NCI-H510A treated with DMSO at 0.1 percent for 48 hours (cell line): ENCODE measurements at places on chromosomes 7 and 10.

- no peak for DNase-seq
These were observed 8.7 kb downstream of the INMT start for GRCh38 chr7:30760514-30761213.

DNA sequence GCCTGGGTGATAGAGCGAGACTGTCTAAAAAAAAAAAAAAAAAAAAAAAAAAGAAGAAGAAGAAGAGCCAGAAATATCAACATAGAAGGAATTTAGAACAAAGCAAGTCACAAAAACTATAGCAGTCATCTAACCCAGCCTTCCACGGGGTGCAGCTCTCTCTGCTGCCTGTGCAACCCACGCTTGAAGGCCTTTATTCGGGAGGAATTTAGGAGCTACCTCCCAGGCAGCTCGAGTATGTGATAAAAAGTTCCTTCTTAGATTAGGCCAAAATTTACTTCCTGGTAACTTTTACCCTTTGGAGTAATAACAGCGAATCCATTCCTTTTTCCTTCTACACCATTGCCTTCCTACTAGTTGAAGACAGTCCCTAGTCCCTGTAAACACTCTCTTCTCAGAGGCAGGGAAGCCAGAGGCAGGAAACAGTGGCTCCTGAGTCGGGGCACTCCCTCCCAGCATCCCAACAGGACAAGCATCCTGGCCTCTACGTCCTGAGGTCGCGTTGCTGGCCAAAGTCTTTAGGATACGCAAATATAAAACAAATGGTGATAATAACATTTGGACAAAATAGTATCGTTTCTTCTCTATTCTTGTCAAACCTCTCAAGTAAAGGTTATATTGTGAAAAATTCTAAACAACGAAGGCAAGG lies 109.3 kb upstream of the KMT2C start:
- DNase-seq: no peak

DNA sequence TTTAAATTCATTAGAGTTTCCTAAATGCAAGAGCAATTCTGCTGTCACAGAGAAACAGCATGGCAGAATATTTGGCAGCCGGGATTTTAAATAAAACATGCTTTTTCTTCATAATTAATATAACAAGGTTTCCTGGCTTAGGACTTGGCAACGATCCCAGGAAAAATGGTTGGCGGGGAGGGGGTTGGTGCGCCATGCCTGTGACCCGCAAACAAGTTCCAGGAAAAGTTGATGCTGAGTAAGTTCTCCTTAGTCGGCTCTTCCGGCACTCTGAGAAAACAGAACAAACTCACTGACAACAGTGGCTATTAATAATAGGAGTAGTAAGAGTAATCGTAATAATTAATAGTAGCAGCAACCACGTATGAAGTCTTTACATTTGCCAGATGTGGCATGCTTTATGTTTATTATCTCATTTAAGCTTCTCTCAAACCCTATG lies 4.6 kb downstream of the HABP2 start:
- no peak for DNase-seq

DNA sequence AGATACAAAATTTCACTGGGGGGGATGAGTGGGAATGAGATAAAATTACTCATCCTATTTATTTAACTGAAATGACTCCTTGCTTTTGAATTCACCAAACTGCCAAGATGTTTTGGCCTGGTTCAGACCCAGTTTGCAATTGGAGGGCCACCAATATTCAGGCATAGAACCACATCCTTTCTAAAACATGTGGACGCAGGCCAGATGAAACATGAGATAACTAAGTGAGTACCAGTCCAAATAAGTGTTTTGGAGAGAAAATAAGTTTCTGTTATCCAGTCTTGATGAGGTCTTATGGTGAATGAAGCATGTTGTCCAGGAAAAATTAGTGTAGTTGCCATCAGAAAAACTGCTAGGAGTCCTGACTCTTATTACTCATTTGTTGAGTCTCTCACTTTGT lies 36.3 kb upstream of the PDK4 start:
- DNase-seq: no peak

DNA sequence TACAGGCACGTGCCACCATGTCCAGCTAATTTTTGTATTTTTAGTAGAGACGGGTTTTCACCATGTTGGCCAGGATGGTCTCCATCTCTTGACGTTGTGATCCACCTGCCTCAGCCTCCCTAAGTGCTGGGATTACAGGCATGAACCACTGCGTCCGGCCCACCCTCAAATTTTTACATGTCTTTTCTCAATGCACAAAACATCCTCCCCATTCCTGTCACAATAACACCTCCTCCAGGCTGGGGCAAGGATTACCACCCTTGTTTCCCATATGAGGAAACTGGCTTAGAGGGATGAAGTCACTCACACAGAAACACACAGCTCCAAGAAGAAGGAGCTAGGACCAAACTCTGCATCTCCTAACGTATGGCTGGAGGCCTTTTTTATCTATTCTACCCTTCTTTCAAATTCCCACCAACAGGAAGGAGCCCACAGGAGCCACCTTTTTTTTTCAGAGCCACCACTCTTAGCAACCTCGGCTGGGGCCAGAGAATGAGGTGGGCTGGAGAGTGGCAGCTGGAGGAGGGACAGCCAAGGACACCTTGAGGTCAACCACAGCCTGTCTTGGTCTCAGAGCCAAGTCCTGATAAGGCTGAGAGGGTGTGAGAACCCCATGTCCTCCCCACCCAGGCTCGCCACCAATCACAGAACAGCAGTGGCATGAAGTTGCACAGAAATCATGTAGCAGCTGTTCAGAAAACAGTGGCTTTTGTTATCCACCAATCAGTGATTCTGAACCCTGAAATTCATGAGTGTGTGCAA lies 113.1 kb upstream of the PDLIM1 start:
- no peak for DNase-seq

DNA sequence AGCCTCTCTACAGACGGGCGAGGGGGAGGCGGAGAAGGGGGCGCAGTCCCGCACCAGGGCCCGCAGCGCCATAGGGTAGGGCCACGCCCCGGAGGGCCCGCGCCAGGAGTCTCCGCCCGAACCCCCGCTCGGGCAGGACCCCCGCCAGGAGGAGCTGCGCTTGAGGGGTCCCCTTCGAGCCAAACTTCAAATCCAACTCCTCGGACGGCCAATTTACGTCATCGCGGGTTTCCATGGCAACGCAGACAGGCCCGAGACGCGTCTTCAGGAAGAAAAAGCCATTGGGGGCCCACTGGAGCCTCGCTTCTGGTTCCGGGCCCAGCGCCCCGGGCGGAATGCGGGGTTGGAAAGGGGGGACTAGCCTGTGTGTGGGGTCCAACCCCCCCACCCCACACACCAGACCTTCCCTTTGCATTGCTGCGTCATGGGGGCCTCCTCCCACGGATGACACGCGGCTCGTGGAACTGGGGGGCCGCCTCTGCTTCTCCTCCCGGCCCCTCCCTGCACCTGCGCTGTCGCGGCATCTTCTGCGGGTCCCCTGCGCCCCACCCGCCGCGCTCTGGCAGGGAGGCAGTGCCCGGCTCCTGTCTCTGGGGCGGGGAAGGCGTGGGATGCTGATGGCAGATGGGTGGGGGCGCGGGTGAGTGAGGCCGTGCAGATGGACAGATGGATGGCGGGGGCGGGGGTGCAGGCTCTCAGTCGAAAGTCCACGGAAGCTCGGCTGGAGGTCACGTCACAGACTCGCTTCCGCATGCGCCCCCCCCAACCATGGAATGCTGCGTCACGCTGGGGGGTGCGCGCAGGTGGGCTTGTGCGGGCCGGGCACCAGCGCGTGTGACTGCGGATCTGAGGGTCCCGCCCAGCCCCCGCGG lies 1.2 kb downstream of the CALY start:
- no peak for DNase-seq

- DNase-seq: no peak
These were observed 537.1 kb upstream of the FOXK1 start for GRCh38 chr7:4144811-4145510.

GRCh38 chr7:22469371-22470143 lies 30.4 kb downstream of the STEAP1B start:
- DNase-seq: peak; percentile 84

DNA sequence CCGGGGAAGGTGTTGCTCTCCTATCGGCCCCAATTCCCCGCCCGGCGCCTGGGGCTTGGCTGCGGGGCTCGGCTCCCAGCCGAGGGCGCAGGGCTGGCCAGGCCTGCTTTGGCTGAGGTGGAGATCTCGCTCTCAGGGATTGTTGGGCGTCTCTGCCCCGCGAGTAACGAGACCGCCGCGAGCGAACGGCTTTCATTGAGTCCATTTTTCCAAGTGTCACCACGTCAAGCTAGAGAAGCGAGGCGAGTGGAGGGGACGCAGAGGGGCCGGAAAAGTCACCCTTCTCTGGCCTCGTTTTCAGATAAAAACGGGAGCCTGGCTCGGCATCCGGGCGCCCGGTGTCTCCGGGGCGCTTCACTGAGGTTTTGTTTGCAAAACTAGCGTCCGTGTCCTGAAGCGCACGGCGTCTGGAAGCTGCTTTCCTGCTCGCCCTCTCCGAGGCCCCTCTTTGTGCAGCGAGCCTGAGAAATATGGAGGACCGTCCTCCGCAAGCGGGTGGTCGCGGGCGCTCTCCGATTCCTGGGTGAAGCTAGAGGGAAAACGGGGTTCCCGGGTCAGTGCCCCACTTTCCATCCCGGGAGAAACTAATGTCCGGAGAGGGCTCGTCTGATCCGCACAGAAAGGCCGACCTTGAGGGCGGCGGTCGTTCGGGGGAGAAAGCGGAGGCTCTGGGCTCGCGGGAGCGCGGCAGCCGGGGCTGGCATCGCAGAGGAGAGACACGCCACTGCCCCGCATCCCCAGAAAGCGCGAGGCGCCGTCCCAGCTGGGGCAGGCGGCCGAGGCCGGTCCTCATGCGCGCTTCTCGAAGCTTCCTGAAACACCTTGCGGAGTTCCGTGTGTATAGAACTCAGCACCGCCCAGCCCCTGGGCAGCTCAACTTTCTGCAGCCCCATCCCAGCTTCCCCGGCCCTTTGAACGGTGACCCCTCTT lies 3.5 kb upstream of the EN2 start:
- no peak for DNase-seq

GRCh38 chr10:107733328-107734130 lies 569.0 kb upstream of the SORCS1 start:
- DNase-seq: no peak

DNA sequence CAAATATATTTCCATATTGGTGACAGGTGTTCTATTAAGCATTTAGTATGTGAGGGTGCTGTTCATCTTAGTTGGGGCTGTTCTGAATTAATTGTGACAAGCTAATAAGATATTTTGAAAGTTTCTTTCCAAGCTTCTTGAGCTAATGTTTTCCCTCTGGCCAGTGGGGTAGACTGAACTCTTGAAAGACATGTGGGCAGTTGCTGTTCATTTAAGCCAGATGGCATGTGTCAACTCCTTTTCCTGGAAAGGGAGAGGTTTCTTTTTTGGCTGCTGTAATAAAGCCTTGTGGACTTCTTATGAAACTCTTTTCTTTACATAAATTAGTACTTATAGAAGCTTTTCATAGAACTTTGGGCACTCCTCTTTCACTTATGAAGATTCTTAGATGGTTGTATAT lies 21.7 kb downstream of the RAB18 start:
- DNase-seq: no peak

DNA sequence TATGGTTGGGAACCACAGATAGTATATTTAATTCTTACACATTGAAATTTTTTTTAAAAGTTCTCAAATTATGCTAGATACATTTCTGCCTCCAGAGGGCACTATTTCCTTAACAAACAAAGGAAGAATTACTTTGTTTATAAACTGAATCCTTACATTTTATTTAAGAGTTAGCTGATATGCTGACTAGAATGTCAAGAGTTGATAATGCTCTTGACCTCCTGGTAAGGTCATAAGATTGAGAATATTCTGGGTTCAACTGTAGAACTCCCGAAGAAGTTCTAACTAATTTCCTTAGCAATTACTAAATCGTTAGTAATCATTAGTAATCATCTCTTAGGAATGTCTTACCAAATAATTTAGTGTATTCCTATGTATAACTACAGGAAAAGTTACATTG lies 95.3 kb upstream of the CYP26C1 start:
- peak; percentile 11 for DNase-seq

GRCh38 chr10:46541735-46542566 lies 14.5 kb downstream of the GPRIN2 start:
- DNase-seq: no peak

GRCh38 chr7:137243741-137244140 lies 99.8 kb downstream of the PTN start:
- DNase-seq: no peak

- peak; percentile 95 for DNase-seq
These were observed 51.8 kb downstream of the PYROXD2 start for GRCh38 chr10:98363220-98363619.

GRCh38 chr7:3892157-3892556 lies 591.1 kb downstream of the SDK1 start:
- no peak for DNase-seq

DNA sequence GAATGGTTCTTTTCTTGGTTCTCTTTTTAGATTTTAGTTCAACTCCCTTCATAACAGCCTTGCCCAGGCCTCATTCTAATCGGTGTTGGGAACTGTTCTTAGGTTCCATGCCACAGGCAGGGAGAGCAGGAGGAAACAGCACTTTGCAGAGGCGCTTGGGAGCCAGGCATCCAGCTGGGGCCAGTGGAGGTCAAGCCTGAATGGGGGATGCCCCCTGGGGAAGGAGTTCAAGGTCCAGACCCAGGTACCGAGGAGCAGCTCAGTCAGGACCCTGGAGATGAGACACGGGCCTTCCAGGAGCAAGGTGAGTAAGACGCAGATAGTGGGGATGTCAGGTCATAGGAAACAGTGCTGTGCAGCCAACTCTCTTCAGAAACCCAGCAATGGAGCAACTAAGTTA lies 4.5 kb downstream of the ZSCAN25 start:
- no peak for DNase-seq

GRCh38 chr7:55065511-55066229 lies 46.9 kb downstream of the EGFR start:
- no peak for DNase-seq

- DNase-seq: no peak
These were observed 1125.0 kb downstream of the TYW1 start for GRCh38 chr7:68121655-68122054.

DNA sequence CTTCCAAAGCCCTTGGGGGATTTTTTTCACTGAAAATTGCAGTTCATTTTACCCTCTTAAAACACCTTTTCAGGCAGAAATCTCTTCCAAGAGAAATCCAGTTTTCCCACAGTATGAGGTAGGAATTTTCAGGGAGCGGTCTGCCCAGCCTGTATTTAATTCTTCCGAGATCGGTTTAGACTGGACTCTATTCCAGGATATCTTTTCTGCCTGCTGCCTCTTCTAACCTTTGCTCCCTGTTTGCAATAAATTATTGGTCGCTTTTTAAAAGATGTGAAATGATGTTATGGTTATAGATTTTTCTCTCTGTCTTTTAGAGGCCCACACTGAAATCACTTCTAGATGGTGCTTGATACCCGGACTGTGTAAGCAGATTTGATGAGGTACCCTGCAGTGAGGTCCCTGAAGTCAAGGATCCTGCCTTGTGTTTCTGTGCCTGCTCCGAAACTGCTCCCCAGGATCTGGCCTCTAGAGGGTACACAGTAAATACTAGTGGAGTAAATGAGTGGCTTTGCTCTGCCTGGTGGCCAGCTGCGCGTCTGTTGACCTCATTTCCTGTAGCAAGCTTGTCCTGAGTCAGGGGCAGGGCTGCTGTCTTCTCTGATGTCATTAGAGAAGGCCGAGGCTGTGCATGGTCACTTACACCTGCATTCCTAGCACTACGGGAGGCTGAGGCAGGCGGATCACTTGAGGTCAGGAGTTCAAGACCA lies 191.6 kb downstream of the FANK1 start:
- peak; percentile 31 for DNase-seq

- DNase-seq: no peak
These were observed 1247.3 kb downstream of the NXPH1 start for GRCh38 chr7:9680713-9681112.
